ENCODE measurements at places on chromosomes 1 and 21.
A peak's percentile ranks its signal among the peaks of the same experiment; 100 is the strongest.

GRCh38 chr1:184219414-184219813 lies 167.4 kb upstream of the C1orf21 start:
- DNase-seq: no peak

DNA sequence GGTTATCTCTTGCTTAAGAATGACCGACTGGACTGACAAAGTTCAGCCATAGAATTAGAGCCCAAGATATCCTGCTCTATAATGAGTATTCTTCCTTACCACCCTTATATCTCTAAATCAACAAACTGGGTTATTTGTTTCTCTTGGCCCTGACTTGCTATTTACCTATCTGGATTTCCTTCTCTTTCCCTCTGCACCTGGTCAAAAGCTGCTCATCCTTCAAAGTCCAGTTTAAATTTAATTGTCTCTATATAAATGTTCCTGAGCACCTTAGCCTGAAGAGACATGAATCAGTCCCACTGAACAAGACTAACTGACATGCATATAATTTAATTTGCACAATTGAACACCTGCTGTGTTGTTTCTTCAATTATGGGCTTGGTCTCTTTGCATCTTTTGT lies 127.1 kb upstream of the KCNJ15 start:
- no peak for DNase-seq

GRCh38 chr1:159999204-159999603 lies 32.6 kb downstream of the PIGM start:
- DNase-seq: no peak

DNA sequence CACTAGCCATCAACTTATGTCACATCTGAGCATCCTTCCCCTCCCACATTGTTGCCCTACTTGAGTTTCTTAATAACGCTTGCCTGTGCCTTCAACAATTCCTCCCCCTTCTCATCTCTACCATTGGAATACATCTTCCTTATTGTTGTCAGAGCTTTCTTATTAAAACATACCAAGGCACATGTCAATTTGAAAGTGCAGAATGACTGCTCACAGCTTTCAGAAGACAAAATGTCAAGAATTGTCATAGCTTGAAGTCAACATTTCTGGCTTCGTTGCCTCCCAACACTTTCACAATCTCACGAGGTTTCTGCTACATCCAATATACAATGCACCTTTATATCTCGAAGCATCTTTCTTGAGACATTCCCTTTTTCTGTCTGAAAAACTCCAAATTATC lies 279.9 kb downstream of the LRRC7 start:
- no peak for DNase-seq

GRCh38 chr1:156797212-156797871 lies 19.3 kb downstream of the SH2D2A start:
- DNase-seq: peak; percentile 57

GRCh38 chr1:5333291-5333690 lies 658.9 kb downstream of the NPHP4 start:
- no peak for DNase-seq
